Inflammatory macrophage treated with lipopolysaccharide for 1 hour (primary cell): ENCODE measurements at places on chromosomes 12 and 14.
A peak's percentile ranks its signal among the peaks of the same experiment; 100 is the strongest.

- DNase-seq = no peak
These were observed 205.6 kb upstream of the RGS6 start for GRCh38 chr14:71726580-71727021.

GRCh38 chr12:90473831-90474230, 481.1 kb downstream of the CCER1 start:
- no peak for DNase-seq

- no peak for DNase-seq
These were observed 6.0 kb upstream of the ACVRL1 start for GRCh38 chr12:51901121-51901817.

DNA sequence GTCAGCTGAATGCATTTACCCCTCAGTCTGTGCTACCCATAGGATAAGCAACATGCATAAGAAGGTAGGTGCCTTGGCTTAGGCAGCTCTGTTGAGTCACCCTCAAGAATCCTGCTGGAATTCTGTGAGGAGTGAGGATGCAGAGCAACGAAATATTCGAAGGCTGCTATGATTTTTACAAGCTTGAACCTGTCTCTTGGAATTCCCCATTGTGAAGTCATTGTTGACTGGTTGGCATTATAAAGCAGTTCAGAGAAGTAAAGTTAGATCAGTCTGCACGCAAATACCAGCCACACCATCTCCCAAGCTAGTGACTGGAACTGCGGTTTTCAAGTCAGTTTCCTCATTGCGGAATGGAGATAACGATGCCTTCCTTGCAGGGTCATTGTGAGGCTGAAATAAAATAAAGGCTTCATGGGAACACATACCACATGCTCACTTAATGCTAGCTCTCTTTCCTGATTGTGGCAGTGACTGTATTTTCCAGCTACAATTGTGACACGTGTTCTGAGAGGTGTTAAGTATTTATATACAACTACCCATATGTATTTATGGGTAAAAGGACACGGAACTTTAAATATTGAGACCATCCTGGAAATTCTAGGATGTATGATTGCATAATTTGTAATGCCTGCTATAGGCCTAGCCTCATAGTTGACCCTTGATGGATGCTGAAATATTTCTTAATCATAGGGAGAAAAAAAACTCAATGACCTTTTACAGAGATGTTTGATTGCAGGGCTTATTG, 96.7 kb downstream of the ETV6 start:
- DNase-seq = peak; percentile 87

GRCh38 chr12:87529413-87529812, 499.8 kb downstream of the C12orf50 start:
- no peak for DNase-seq

- DNase-seq = no peak
These were observed 35.8 kb downstream of the DEGS2 start for GRCh38 chr14:100123618-100124017.

GRCh38 chr12:64221651-64222008, 466 bp downstream of the KICS2 start:
- peak; percentile 64 for DNase-seq

DNA sequence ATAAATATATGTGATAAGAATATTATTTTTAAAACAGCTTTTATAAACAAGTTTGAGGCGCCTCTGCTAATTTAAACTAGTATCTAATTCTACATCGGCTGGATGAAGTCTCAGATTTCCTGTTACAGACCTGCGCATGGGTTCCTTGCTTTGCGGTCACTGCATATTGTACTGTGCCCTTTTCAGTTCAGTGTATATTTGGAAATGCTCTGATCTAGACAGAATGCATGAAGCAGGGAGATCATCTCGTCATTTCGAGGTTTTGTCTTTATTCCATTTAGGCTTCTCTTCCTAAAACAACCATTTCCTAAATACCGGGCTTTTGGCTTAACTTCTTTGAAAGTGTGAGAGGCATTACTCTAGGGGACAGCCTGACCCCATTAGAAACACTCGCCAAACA, 25.6 kb downstream of the CRACR2A start:
- DNase-seq = no peak

DNA sequence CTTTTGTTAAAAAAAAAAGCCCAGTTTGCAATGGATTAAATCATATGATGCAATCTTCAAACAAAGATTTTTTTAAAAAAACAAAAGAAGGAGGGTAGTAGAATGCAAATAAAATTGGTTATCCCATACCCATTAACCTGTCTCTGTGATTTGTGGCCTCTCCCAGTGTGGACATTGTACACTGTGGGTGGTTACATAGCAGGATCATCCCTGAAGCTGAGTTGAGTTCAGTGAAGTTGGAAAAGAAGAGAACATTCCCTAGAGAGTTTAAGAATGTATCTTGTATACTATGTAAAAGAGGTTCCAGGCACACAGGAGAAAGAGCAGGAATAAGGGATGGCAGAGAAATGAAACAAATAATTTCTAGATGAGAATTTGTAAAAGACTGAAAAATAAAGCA, 142.4 kb upstream of the SLC16A7 start:
- DNase-seq = no peak

- no peak for DNase-seq
These were observed 1.7 kb downstream of the ARHGAP5 start for GRCh38 chr14:32078858-32079216.

GRCh38 chr14:58166005-58166983, 14.3 kb upstream of the ARMH4 start:
- DNase-seq = peak; percentile 65

GRCh38 chr12:1593174-1594005, 991 bp downstream of the FBXL14 start:
- DNase-seq = no peak

DNA sequence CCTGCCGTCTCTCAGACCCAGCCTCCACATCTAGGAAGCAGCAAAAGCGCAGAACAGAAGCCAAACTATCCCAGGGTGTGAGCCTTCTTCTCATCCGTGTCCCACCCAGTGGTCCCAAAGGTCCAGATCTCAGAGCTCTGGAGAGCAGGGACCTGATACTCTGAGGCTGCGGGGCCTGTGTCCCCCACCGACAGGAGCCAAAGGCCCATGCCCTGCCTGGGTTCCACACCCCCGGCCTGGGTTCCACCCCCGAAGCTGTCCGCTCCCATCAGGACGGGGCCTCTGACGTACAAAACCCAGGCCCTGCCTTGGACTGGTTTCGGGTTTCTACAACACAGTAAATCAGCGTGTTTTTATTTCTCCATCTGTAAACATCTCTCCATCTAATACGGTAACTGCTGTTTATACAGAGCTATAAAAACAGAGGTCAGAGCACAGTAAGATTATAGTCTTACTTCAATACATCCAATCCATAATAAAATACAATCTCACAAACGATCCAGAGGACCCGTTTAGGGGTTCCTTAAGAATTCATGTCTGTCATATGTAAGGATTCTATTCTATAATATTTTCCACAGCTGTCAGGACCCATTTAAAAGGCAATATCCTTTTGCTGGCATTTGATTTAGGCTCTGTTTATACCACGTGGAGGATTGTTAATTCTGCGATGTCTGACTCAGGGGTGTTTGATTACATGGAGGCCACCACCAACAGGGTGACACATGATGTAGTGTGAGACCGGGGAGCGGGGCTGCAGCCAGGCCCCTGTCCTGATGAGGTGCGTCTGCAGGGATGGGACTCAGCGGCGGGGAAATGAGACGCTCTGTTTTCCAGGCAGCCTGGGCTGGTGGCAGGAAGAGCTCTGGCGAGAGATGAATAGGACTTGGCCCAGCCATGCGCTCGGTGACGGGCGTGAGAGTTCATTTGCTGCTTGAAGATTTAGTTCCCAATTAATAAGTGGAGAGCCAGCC, 110.3 kb downstream of the DICER1 start:
- no peak for DNase-seq

DNA sequence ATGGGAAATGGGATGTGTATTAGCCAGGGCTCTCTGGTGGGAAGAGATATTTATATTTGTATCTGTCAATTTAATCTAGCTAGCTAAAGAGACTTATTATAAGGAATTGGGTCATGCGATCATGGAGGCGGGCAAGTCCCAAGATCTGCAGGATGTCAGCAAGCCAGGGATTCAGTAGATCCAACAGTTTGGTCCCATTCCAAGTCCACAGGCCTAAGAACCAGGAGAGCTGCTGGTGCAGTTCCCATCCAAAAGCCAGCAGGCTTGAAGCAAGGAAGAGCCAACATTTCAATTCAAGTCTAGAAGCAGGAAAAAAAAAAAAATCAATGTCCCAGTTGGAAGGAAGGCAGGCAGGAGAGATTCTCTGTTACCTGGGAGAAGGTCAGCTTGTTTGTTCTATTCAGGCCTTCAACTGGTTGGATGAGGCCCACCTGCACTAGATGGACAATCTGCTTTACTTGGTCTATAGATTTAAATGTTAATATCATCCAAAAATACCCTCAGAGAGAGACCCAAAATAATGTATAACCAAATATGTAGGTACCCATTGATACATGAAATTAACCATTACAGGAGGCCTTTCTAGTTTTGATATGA, 60.7 kb upstream of the BCAT1 start:
- no peak for DNase-seq

DNA sequence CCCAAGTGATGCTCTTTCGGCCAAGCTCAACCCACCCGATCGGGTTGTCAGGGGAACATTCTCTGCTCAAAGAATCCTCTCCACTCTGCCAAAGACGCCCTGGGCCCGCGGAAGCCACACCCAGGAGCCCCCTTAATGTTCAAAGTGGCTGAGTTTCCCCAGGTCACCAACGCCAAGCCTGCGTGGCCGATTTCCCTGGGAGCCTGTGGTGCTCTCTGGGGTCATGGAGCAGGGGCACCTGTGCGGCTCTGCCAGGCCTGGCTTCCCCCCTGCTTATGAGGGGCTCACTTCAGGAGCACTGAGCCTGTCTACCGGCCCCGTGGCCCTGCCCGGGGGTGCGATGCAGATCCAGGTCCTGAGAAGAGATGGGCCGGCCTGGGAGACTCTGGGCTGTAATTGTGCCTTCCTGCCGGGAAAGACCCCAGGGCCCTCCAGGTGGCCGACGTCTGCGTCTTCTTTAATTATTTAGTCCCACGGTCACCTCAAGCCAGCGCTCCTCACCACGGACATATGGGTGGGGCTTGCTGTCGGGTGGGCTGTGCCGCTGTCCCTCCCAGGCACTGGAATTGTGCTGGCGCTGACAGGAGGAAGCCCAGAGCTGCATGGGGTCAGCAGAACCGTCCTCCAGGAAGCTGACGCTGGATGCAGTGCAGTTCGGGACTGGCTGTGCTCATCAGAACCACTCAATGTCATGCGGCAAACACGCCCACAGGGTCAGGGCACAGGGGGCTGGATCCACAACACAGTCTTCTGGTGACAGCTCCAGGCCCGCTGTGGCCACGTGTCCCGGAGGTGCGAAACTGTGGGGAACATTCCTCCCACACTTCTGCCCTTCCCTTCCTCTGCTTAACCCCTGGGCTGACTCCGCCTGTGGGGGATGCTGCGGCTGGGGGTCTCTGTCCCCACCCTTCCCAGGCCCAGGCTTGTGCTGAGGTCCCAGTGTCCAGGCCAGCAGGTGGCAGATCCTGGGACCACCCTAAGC, 267.6 kb upstream of the SFSWAP start:
- no peak for DNase-seq

- no peak for DNase-seq
These were observed 35.0 kb downstream of the GIT2 start for GRCh38 chr12:109961201-109961600.

- DNase-seq = no peak
These were observed 18.2 kb upstream of the CEBPE start for GRCh38 chr14:23137192-23137812.
